ENCODE measurements at places on chromosomes 16 and 17. TPM values are rescaled to one million over a fixed set of nuclear protein-coding genes. Genes with fewer than 3 reads are reported as not detected.

DNA sequence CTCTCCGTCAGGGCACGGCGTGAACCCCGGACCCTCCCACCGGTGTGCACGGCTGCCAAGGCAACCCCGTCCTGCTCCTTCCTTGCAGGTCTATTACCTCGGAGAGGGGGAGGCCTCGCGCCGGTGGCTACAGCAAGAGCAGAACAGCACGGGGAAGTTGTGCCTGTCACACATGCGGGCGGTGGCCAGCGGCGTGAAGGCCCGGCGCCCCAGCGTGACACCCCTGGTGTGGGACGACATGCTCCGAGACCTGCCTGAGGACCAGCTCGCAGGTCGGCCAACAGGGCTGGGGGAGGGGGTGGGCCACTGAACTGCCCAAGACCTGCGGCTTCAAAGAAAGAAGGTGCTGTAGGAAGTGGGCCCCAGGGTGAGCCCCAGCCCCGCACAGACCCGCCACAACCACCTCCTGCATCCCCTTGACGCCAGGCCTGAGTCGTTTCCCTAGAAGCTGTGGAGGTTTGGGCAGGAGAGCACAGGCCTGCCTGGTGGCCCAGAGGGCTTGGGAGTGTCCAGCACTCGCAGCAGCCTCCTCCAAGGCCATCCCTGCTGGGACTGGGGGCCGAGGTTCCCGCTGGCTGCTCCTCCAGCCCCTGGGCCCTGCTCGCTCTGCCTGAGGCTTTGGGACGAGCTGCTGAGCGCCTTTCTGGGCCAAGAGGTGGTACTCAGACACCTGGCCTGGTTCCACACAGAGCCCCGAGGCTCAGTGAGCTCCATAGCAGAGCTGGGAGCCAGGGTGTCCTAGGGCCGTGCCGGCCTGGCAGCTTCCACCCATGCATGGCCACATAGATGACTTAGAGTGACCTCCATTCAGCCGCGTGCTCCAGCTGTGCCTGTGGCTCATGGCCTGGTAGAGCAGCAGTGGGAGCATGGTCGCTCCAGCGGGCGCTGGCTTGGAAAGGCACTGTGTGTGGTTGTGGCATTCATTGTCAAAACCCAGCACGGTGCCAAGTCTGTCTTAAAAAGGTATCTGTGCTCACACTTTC, 14.7 kb downstream of the CYBC1 start:
- ATAC-seq, result no peak

- no peak for ATAC-seq
Observed at GRCh38 chr17:6924208-6924607, 71.6 kb upstream of the ALOX12 start.

- peak; percentile 26 for ATAC-seq
Observed at GRCh38 chr16:2236337-2237101, at the start of gene DNASE1L2. Gene DNASE1L2, plus strand, starts transcription at chr16:2236444. Its CDS starts 373 bp downstream, at chr16:2236817.

- no peak for ATAC-seq
Observed at GRCh38 chr17:65696739-65697394, 135.4 kb upstream of the AXIN2 start.

PLD6 gene
- total RNA-seq, result 7.3 TPM
